ENCODE measurements at places on chromosomes 5 and 9.

DNA sequence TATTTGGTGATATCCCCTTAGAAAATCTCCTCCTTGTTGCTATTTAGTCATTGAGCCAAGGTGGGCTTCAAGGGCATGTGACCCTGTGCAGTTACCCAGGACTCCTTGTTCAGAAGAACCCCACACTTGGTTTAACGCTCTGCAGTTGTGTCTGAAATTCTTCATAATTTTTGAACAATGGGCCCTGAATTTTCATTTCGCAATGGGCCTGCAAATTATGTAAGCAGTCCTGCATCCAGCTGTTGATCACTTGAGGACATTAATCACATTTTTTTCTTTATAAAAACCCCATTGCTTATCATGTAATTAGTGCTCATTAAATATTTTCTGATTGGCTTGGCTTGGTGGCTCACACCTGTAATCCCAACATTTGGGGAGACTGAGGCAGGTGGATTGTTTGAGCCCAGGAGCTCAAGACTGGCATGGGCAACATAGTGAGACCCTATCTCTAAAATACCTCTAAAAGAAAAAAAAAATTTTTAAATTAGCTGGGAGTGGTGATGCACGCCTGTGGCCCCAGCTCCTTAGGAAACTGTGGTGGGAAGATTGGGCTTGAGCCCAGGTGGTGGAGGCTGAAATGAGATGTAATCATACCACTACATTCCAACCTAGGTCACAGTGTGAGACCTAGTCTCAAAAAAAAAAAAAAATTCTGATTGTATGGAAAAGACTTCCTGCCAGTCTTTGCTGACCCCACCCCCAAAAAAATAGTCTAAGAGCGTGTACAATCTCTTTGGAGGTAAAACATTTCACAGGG lies 194.2 kb upstream of the HAPLN1 start:
- no peak for DNase-seq

GRCh38 chr9:136282272-136282861 lies 21.5 kb downstream of the CCDC187 start:
- DNase-seq = no peak

- no peak for DNase-seq
Measured at GRCh38 chr5:170848033-170848432, 13.8 kb upstream of the RANBP17 start.

DNA sequence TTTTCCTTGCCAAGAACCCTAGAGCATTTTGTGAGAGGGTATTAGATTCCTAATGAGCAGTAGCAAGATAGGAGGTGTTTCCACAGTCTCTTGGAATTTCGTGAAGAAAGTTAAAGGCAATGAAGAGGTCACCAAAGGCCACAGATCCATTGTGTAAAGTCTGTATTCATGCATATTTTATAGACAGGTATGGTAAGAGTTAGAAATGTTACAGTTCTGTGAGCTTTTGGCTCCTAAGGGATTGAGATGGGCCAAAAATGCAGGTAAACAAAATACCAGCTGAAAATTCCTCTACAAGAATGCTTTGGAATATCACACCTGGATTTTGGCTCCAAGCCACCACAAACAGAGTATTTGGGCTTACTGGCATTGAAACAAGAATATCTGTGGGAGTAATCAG lies 47.4 kb upstream of the FST start:
- no peak for DNase-seq

- peak; percentile 37 for DNase-seq
Measured at GRCh38 chr5:148374690-148375360, 8.9 kb upstream of the FBXO38 start.

GRCh38 chr5:14134083-14134482 lies 9.1 kb upstream of the TRIO start:
- DNase-seq = no peak

DNA sequence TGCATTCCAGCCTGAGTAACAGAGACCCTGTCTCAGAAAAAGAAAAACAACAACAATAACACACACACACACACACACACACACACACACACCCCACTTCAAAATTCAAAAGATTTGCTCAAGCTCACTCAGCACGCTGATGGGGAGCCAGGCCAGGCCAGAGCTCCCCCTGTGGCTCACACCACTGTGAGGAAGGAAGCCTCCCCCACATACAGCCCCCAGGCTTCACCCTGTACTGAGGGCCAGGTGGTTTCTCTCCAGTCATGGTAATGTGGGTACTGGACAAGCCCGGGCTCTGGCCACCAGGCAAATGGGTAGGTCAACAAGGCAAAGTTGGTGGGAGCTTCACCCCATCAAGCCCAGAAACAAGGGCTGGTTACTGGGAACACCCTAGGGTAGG lies 19.0 kb downstream of the ATOX1 start:
- no peak for DNase-seq

- DNase-seq = peak; percentile 85
Measured at GRCh38 chr5:124741711-124742496, 4.5 kb downstream of the ZNF608 start.

All from tongue (tissue), 3 donors.